Trophoblast cell (in vitro differentiated cells and primary cell): ENCODE measurements at places on chromosomes 11 and 22.

- DNase-seq = no peak
Measured at GRCh38 chr22:23306438-23306921, 126.2 kb downstream of the BCR start.

DNA sequence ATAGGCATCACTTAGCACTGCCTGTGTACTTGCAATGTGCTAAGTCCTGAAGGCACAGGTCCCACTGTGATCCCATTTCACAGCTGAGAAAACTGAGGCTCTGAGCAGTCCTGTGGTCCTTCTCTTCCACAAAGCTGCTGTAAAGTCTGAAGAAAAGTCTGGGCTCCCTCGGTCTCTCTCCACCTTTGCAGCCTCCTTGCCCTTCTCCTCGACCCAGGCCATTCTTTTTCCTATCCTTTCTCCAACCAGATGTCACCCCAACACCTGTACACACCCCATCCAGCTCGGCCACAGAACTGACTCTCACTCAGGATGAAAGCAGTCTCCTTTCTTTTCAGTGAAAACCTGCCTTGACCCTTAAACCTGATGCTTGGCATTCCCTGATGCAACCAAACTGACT, 42.6 kb upstream of the SYT13 start:
- DNase-seq = no peak

DNA sequence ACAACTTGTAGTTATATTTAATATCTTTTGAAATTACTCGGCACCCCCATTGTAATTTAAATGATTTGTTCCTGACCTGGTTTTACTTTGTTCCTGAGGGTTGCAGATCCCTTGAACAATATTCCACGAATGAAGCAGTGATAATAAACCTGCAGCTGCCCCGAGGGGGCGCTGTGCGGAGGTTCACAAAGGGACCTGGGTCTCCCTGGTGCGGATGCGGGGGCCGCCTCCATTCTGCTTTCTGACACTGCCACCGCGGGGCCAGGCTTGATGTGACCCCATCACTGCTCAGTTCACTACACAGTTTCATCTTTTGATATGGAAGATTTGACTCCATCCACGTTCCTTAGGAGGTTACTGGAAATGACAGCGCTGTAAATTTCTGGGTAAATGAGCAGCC, 62.9 kb upstream of the PRODH start:
- DNase-seq = no peak

DNA sequence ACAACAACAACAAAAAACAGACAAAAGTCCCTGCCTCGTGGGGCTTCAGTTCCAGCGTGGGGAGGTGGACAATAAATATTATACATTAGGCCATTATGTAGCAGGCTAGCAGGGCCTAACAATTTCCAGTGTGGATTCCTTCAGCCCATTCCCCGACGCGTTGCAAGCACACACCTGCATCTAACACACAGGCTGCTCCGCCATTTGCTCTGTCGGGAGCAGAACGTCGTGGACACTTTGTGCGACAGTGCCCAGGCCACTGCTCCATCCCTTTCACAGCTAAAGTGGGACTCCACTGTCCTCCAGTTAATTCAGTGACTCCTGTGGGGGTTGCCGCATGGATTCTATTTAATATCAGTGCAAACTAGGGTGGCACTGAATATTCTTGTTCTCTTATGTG, 10.9 kb upstream of the FGF3 start:
- DNase-seq = no peak

DNA sequence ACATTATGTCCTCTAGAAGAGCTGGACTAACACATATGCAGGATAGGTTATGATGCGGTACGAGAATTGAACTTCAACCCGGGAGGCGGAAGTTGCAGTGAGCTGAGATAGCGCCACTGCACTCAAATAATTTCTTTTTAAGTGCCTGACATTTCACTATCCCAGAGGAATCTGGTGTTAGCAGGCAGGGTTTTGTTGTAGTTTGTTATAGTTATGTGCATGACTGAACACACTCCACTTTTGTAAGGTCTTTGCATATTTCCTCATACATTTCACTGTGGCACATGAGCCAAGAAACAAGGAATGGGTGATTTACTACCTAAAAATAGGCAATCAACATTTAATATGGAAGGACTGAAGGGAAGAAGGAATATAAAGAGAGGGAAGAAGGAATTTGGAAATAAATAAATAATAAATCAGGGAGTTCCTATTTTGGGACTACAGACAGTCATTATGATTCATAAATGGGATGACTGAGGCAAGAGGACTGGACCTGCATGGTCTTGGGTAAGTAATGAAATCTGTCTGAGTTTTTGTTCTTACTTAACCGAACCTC, 8.7 kb upstream of the HIPK3 start:
- no peak for DNase-seq

GRCh38 chr11:43931717-43932039, 10.8 kb upstream of the C11orf96 start:
- no peak for DNase-seq

GRCh38 chr11:4054643-4055042, 40.0 kb upstream of the RRM1 start:
- DNase-seq = no peak

- DNase-seq = no peak
Measured at GRCh38 chr11:6968816-6969215, 42.6 kb downstream of the ZNF215 start.
